ENCODE measurements at places on chromosomes 13 and 19. TPM values are rescaled to one million over a fixed set of nuclear protein-coding genes. Genes with fewer than 3 reads are reported as not detected.

DNA sequence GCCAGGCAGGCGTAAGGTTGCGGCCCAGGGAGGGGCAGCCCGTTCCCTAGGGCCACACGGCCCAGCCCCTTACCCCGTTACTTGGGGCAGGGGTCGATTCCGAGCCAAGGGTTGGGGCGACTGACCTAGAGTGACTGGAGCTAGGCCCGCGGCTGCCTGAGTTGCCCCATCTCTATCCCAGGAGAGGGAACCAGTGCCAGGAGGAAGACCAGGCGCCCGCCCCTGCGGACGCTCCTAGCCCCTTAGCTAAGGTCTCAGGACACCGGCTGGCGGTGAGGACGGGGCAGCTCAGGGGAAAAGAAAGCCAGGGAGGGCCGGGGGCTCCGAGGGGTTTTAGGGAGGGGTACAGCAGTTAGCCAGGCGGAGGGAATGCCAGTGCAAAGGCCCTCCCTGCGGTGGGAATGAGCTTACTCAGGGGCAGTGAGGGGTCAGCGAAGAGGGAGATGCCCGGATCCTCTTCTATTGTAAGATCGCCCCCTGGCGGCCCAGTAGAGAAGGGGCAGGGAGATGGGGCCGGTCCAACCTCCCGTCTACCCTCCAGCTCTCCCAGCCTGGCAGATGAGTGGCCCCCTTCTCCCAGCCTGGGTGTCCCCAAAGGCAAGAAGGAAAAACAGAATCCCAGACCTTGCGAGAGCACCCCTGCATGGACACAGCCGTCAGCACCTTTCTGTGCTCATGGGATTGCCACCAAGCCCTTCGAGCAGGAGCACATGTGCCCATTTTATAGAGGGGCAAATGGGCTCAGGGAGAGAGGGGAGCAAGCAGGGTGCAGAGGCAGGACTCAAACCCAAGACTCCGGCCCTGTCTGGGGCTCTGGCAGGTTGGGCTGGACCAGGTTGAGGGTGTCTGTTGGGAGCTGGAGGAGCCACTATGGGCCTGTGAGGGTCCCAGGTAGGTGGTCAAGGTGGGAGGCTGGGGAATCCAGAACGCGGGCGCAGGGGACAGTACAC, 16.3 kb downstream of the CILP2 start:
- no peak overlapping the region for H3K27ac ChIP-seq
- 0 out of 3 replicates have a peak overlapping the region, but pooled peaks have one; percentile 27 for H3K4me3 ChIP-seq
- H3K27me3 ChIP-seq = no peaks in the 10 kb centered on the region
- H3K4me1 ChIP-seq = no peaks in the 10 kb centered on the region

DNA sequence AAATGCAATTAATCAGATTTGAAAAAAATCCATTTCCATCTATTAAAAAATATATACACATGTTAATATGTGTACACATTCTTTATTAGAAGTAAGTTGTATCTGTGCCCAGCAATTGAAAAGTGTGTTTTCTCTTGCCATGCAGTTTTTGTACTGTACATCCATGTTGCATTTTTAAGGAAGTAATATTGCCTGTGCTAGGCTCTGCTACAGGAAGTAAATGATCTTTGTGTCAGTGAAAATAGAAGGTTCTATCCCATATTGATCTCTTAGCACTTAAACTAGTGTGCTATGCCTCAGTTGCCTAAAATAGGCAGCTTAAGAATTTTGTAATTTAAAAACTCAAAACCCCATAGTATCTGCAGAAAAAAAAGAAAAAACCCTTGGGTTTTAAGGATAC, 122.5 kb downstream of the CDK8 start:
- no peaks in the 10 kb centered on the region for H3K27me3 ChIP-seq
- no peak for DNase-seq
- no peak overlapping the region for H3K4me3 ChIP-seq

GRCh38 chr19:55592391-55593090, 6.8 kb downstream of the FIZ1 start:
- H3K27ac ChIP-seq = no peak overlapping the region
- H3K36me3 ChIP-seq = peaks cover 32% of the 10 kb centered on the region
- no peak overlapping the region for H3K4me3 ChIP-seq
- peak; percentile 66 for DNase-seq

DNA sequence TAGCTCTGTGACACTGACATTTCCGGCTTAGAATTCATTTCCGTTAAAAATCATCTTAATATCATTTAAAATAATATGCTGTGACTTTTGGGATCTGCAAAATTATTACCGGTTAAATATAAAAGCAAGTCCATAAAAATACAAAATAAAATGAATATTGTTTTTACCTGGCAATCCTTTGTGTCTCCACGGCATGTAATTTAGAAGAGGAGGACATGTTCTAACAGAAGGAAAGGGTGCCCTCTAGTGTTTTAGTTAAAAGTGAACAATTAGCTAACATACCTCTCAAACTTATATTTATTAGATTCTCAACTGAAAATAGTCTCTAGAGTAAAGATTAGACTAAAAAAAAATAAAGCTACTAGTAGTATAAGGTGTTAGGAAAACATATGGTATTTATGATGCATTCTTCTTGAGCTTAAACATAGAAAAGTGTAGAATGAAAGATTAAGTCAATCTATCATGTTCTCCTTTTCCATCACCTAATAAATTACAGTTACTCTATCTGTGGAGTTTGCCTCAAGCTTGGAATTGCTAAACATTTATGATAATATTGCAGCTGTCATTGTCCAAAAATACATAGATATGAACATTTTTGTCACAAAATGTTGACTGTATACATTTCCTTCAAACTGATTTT, 676.7 kb upstream of the SPRY2 start:
- DNase-seq = no peak
- H3K36me3 ChIP-seq = no peaks in the 10 kb centered on the region
- no peak overlapping the region for H3K27ac ChIP-seq
- H3K4me1 ChIP-seq = no peaks in the 10 kb centered on the region
- no peak overlapping the region for H3K4me3 ChIP-seq

DNA sequence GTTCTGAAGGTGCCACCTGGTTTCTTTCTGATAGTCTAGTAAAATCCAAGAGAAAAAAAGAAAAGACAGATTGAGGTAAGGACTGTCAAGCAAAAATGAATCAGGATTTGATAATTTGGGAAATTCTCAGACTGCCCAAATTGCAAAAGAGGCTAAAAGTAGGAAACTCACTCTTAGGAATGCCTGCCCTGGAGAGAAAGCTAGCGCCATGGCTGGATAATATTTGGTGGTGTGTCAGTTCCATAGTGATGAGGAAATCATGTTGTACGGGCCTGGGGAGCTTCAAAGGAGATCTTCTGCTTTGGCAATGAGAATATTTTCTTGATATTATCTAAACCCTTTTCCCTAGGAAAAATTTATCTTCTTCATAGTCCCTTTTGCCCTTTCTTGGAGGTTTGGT, 1008.1 kb upstream of the SLC10A2 start:
- no peak for DNase-seq
- H3K27ac ChIP-seq = no peak overlapping the region
- H3K4me1 ChIP-seq = no peaks in the 10 kb centered on the region
- H3K36me3 ChIP-seq = no peaks in the 10 kb centered on the region
- H3K27me3 ChIP-seq = no peaks in the 10 kb centered on the region

DNA sequence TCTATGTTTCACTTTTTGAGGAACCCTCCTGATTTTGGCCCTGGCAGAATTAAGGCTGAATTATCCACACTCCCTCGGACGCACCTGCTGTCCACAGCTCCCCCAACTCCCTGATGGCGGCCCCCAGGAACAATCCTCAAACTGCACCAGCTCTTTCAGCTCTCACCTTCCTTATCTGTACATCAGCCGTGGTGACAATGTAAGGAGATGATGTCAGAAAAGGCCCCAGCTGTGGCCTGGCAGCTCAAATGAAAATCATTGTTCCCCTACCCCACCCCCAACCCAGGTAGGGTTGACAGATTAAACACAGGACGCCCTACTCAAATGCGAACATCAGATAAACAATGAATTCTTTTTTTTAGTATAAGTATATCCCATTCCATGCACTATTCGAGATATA, 35.0 kb upstream of the KLF2 start:
- H3K27ac ChIP-seq = no peak overlapping the region
- no peaks in the 10 kb centered on the region for H3K27me3 ChIP-seq
- H3K36me3 ChIP-seq = no peaks in the 10 kb centered on the region
- H3K4me1 ChIP-seq = no peaks in the 10 kb centered on the region
- DNase-seq = no peak

DNA sequence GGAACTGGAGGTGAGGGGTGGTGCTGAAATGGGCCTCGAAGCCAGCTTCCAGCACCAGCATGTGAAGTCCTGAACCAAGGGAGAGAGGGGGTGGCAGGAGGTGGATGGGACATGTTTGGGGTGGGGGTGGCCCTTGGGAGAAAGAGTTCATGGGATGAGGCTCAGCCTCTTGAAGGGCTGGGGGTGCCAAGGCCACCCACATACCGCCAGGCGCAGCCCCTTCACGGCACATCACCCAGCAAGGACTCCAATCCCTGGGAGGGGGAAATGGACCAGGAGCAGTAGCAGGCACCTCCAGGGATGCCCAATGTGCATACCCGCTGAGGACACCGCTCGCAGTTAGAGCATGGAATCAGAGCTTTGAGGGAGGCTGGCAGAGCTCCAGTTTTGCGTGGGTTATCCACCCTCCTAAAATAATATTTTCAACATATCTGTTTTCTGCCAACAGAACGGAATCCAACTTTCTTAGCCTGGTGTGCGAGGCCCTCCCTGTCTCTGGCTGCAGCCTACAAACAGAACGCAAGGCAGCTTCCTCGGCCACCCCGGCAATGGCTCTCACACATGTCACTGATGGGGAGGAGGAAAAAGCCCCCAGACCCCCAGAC, 140.5 kb upstream of the VSTM2B start:
- H3K36me3 ChIP-seq = no peaks in the 10 kb centered on the region
- H3K27ac ChIP-seq = no peak overlapping the region
- no peak overlapping the region for H3K4me3 ChIP-seq
- no peaks in the 10 kb centered on the region for H3K4me1 ChIP-seq
- DNase-seq = no peak

Gene NCR1
- 2.0 TPM for total RNA-seq

Gene CEACAM7
- total RNA-seq = not detected

Gene RUVBL2
- total RNA-seq = 134 TPM

Gene FUT3
- total RNA-seq = not detected
